Choroid plexus epithelial cell (primary cell): ENCODE measurements at places on chromosomes 6 and 20.

- no peak for DNase-seq
Measured at GRCh38 chr6:133129556-133129955, 111.6 kb upstream of the EYA4 start.

- no peak for DNase-seq
Measured at GRCh38 chr6:29961966-29962365, 19.6 kb downstream of the HLA-A start.

DNA sequence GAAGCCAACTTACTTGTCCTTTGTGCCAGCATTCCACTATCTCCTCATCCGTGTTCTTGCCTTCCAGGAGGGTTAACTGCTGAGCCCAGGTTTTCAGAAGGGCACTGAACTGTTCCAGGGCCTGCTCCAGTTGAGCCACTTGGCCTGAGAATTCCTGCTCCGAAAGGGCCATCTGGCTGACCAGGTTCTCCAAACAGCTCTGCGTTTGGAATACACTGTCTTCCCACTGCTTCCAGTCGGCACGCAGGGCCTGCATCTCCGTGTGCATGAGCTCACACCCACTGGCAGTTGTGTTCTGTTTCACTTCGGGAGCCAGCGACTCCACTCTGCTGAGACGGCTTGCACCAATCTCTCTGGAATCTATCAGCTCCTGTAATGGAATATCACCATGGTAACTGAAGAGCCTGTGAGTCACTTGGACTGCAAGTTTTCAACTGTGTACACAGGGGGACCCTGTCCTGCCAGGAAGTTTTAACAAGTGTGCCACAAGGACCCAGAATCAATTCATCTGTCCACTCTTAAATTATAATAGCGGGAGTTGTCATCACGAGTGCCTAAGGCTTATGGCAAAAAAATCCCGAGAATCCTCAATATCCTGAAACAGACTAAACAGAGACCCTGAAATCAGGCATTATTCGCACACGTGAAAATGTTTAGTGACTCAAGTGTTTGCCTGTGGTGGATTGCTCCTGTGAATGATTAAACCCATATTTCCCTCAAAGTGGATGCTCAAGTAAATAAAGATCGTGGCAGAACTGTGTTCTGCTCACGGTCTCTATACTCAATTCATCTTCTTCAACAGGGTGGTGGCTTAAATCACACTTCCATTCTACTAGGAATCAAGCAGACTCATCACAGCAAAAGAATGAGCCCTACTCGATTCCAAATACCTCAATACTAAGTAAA, 255.9 kb downstream of the SYNE1 start:
- peak; percentile 98 for DNase-seq

- DNase-seq = no peak
Measured at GRCh38 chr6:57029213-57029612, 17.3 kb upstream of the KIAA1586 start.

GRCh38 chr6:111478064-111478476, 4.9 kb downstream of the REV3L start:
- DNase-seq = peak; percentile 45

DNA sequence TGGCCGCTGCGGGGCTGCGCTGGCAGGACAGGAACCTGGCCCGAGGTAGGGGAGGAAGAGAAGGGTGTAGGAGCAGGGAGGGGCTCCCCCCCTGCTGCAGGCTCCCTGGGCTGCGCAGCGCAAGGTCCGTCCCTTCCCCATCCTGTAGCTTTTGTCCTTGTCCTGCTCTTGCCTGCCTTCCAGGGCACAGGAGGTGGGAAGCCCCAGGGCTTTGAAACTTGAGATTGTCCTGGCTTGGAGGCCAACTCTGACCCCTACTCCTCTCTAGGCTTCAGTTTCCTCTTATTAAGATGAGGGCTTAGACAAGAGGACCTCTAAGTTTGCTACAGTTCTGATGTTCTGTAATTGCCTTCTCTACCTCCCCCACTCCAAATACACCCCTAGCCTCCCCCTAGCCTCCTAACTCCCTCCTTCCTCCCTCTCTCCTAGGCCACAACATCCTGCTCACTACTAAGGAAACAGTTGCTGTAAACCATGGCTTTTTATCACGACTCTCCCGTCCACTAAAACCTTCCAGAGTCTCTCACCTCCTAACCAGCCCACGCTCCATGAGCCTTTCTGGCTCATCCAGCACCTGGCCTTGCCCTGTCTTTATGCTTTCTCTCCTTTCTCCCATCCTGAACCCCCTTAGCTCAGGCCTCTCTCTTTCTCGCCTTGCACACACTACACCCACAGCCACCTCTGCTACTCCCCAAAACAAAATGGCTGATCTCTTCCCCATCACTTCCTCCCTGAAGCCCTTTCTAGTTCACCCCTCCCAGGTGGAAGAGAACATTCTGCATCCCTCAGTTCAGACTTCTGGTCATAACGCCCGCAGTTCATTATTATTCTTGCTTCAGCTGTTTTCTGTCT, 10.2 kb downstream of the UNC5CL start:
- DNase-seq = no peak

- DNase-seq = no peak
Measured at GRCh38 chr20:64136004-64136710, 28.1 kb upstream of the MYT1 start.

DNA sequence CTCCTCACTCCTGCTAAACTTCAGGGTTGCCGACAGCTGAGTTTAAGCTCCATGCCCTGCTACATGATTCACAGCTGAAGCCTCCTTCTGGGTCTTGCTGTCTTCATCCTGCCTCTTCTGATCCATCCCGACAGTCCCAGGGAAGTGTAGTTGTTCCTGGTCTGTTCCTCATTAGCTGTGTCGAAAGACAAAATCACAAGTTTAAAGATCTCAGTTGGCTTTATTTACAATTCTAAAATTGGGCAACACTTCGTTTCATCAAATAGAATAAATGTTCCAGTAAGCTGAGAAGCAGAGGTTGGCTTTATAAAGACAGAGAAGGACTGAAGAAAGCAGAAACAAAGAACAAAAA, 4.1 kb upstream of the SLC2A10 start:
- peak; percentile 30 for DNase-seq

GRCh38 chr6:9986273-9986672, 428.6 kb downstream of the TFAP2A start:
- no peak for DNase-seq

- DNase-seq = peak; percentile 93
Measured at GRCh38 chr6:26351544-26351953, 13.4 kb upstream of the BTN3A2 start.

DNA sequence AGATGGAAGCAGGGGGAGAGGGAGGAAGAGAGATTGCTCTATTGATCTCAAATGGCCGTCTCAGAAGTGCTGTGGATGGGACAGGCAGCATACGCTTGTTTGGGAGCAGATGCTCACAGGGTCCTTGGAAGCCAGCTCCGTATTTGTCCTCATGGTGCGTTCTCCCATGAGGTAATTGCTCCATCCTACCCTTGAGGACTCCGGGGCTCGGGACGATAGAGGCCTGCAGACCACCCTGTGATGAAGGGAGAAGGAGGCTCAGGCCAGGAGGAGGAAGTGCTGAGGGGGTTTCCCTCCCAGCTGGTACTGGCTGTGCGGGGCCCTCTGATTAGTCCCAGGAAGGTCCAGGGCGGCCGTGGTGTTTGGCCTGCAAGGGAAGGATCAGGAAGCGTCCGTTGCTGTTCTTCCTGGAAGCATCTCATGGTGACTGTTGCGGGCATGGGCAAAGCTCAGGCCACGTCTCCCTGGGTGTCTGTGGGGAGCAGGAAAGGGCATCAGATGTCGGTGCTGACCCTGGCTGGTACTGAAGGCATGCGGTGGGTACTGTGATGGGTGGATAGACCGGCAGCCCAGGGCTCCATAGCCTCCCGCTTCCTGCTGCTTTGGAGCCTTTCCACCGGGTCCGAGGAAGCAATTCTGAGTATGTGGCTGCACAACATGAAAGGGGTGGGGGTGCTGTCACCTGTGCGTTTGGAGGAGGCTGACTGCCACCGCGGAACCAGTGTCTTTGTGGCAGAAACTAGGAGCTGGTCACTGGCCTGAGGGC, 158.3 kb downstream of the SYCP2 start:
- DNase-seq = no peak

GRCh38 chr6:4873928-4874327, 97.7 kb downstream of the CDYL start:
- no peak for DNase-seq
